ENCODE measurements at places on chromosomes 16 and 17. TPM values are rescaled to one million over a fixed set of nuclear protein-coding genes. Genes with fewer than 3 reads are reported as not detected.

The USP43 gene
- total RNA-seq, result 0.18 TPM

The PRR29 gene
- 0.97 TPM for total RNA-seq

The LGALS9 gene
- total RNA-seq, result 173 TPM

- no peak for DNase-seq
Observed at GRCh38 chr16:25097276-25097975, 14.1 kb upstream of the LCMT1 start.

DNA sequence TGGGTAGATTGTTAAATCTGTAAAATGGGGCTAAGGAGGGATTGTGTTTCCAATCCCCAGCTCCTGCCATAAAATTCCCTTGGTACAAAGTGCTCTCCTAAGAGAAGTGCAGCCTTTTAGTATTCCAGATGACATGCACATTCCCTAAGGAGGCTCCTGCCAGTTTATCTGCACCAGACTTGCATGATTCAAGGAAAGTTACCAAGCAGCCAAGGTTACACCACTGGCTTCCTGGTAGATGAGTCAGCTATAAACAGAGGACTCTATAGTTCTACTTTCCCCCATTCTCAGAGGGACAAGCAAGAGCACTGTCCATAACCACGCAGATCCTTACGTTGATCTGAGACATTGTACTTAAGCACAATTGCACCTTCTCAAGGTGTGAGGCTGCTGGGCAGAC, 1.9 kb downstream of the CALB2 start:
- DNase-seq, result no peak

GRCh38 chr17:27566671-27567562, 64.1 kb upstream of the LGALS9 start:
- DNase-seq, result no peak

- DNase-seq, result no peak
Observed at GRCh38 chr17:82655523-82655922, 7.3 kb upstream of the WDR45B start.

- no peak for DNase-seq
Observed at GRCh38 chr17:34567691-34568465, 11.5 kb upstream of the TMEM132E start.

GRCh38 chr16:31076319-31076718, 2.1 kb downstream of the ZNF646 start:
- no peak for DNase-seq

DNA sequence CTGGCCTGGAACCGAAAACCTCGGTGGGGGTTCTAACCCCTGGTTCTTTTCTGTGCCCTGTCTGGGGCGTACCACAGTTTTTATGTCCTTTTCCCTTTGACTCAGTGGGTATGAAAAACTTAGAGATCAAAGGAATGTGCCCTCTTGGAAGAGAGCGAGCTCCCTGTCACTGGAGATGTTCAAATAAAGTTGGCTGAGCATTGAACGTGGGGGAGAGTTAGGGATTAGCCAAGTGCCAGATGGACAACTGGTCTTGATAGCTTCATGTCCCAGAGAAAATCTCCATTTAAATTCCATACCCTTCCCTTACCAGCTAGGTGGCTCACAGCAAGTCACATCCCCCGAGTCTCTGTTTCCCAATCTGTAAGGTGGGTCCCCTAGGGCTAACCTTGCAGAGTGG, 9.5 kb downstream of the ADGRG1 start:
- DNase-seq, result no peak

DNA sequence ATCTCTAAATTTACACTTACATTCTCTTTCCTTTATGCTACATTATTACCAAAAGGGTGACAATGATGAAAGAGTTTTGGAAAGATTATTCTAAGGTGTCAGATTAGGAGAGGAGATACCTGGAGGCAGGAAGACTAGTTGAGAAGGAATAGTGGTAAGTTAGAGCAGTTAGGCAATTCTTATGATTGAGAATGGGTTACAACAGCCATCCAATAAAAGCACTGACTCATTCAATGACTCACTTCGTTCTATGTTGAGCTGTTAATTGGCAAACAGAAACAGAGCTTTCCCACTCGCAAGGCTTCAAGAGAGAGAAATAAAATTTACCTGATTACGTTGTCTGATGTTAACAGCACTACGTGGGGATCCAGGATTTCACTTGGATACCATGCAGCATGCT, 5.8 kb downstream of the NUP88 start:
- no peak for DNase-seq

GRCh38 chr17:42928714-42929496, 28.3 kb downstream of the G6PC1 start:
- peak; percentile 46 for DNase-seq

- DNase-seq, result no peak
Observed at GRCh38 chr17:55266051-55266957, 1.5 kb downstream of the HLF start.

DNA sequence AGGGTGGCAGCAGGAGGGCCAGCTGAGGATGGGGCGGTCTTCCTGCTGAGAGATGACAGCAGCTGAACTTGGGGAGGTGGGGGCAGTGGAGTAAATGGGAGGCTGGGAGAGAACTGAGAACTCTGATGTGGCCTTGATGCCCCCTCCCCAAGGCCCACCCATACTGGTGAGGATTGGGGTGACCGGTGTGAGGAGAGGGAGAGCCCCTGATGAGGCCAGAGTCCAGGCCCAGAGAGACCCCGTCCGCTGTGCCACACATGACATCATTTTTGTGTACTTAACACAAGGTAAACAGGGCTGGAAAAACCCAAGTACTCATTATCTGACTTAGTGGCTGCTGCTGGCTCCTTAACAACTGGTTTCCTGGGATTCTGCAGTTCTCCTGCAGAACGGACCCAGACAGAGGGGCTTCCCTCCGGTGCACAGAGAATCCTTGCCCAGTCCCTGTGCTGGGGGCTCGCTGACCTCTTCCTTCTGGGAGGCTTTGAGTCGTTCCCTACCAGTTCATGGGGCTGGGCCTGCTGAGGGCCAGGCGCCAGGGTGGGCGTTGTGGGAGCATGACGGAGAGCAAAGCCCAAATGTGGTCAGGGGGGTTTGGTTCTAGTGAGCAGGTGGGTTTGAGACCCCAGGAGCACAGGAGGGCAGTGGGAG, 207.6 kb downstream of the RAB11FIP4 start:
- DNase-seq, result no peak

DNA sequence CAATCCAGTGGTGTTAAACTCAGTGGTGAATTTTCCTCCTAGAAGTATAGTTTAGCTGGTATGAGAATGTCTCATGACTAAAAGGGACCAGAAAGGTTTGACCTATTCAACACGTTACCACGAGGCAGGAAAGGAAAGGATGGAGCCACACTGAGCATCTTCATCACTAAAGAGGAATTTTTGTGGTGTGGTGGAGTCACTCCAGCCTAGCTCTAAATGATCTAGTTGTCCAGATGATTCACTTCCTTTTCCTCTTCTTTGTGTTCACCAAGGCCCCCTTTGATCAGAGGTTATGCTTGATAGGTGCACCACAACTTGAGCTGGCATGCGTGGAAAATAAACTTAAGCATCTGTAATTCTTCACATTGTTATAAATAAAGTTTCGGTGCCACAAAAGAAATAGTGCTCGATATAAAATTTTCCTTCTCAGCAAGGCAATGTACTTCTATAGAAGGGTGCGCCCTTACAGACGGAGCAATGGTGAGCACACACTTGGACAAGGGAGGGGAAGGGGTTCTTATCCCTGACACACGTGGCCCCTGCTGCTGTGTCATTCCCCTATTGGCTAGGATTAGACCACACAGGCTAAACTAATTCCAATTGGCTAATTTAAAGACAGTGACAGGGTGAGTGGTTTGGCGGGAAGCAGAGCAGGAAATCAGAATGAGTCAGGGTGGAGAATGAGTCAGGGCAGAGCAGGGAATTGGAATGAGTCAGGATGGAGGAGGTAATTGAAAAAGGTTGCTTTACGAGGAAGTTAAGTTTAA, 254.6 kb downstream of the HS3ST3A1 start:
- DNase-seq, result no peak

- DNase-seq, result no peak
Observed at GRCh38 chr16:70717065-70717464, 31.2 kb upstream of the MTSS2 start.

- no peak for DNase-seq
Observed at GRCh38 chr17:32646941-32647340, 160.1 kb downstream of the CDK5R1 start.

DNA sequence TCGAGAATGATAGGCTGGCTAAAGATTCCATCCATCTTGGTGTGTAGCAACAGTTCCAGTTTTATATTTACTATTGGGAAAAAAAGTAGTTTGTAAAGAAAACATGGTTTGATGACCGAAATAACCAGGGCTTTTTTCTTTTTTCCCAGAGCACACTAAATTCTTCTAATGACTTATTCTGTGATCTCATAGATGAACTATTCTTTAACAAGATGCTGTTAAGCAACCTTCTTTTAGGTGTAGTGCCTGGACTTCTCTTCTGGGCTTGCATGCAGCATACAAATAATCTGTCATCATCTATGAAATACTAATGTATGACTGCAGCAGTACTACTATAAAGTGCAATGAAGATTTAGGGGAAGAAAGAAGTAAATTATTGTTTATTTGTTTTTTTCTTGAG, 11.0 kb upstream of the CAPNS2 start:
- no peak for DNase-seq
